ENCODE measurements at places on chromosomes 5 and 9.

DNA sequence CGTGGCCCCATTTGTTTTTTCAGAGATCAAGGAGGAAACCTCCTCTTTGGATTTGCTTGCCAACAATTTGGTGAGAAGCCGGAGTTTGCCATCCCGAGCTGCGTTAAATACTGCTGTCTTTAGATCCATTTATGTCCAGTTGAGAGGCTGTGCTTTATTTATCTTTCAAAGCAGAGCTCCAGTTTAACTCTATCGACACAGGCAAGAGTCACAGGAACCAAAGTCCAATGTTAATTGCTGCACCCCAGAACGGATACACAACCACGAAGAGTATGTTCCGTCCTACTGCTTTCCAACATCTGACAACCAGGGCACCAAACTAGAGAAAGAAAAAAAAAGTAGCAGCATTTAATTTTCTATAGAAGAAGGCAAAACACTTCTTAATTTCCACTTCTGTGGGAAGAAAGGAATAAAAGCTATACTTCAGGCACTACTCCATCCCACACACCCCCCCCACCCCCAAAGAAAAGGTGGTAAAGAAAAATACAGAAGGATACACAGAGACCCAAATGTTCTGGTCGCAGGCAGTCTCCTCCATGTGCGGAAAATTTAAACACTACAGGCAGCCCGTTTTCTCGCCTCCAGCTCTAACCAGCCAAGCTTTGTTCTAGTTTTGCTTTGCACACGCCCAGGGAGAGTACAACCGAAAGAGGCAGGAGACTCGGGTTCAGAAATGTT, 1.1 kb downstream of the FEM1C start:
- no peak for DNase-seq

GRCh38 chr5:35129921-35130485, 82.3 kb upstream of the AGXT2 start:
- DNase-seq: peak; percentile 29

- DNase-seq: no peak
Measured at GRCh38 chr5:87027570-87027969, 240.1 kb upstream of the RASA1 start.

GRCh38 chr5:13664377-13664776, 280.1 kb downstream of the DNAH5 start:
- DNase-seq: peak; percentile 75

GRCh38 chr9:87558606-87559190, 61.0 kb downstream of the DAPK1 start:
- DNase-seq: no peak

DNA sequence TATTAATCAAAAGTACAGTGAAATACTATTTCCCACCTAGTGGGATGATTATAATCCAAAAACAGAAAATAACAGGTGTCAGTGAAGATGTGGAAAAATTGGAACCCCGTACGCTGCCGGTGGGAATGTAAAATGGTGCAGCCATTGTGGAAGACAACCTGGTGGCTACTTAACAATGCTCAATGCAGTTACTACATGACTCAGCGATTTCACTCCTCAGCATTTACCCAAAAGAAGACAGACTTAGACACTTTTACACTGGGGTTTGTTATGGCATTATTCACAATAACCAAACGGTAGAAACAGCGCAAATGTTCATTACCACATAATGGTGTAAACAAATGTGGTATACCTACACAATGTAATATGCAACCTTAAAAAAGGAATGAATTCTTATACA, 23.9 kb downstream of the SECISBP2 start:
- DNase-seq: no peak

DNA sequence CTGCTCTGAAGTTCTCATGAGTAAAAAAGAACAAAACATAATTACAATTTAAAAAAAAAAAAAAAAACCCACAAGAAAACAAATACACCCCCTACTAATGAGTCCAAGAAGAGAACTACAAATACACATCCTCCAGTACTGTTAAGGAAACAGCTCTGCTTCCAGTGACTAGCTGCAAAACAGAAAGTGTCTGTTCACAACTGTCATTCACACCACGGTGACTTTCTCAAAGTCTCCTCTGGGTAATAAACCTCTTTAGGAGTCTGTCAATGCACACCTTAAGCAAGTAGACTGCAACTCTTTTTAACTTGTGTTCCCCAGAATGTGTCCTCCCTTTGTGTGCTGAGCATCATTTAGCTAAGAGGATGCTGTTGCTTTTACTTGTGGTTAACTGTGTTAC, 6.2 kb downstream of the REEP5 start:
- no peak for DNase-seq

DNA sequence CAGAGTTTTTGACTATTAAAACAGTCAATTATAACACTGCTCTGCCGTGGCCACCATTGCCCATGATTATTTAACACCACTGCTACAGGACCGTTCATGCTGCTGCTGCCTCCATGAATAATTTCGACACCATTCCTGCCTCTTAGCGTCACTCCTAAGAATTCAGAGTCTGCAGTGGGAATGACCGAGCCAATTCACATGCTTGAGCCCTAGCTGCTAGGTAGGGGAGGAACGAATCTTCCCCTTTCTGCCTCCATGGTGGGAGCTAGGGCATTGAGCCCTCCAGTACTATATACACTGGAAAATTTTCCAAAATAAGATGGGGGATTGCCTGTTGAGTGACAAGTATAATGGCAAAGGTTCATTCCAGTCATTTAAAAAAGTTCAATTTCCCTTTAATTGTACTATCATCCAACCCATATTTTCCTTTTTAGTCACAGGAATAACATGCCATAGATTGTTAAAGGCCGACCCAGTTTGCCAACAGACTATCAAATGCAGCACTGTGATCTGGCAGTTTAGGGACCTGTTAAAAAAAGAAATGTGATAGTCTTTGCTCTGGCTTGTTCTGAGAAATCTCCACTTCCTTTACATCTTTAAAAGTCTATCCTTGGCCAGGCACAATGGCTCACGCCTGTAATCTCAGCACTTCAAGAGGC, 13.5 kb upstream of the B4GALT1 start:
- DNase-seq: no peak

DNA sequence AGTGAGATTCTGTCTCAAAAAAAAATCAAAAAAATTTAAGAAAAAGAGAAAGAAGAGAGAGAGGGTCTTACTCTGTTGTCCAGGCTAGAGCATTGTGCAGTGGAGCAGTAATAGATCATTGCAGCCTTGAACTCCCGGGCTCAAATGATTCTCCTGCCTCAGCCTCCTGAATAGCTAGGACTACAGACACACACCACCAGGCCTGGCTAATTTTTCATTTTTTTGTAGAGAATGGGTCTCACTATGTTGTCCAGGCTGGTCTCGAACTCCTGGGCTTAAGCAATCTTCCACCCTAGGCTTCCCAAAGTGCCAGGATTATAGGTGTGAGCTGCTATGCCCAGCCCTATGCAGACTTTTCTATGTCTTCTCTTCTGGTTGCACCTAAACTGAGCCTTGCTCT, 25.0 kb downstream of the RRAGA start:
- DNase-seq: no peak
